CD4-positive, alpha-beta T cell treated with Interferon alpha-2 for 1 hour (primary cell): ENCODE measurements at places on chromosomes 11 and 22.

DNA sequence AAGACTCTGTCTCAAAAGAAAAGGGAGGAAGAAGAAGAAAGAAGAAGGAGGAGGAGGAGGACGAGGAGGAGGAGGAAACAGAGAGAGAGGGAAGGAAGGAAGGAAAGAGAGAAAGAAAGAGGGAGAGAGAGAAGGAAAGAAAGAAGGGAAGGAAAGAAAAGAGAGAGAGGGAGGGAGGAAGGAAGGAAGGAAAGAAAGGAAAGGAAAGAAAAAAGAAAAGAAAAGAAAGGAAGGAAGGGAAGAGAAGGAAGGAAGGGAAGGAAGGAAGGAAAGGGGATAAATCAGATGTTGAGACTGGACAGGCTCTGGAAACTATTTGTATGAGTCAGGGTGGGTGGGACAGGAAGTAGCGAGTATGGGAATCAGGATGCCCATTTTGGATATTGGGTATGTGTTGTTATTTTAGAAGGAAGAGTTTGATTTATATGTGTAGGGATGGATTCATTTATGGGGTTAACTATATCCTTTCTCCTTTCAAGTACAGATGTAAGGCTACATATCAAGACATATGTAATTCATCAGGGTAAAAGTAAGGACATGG lies 6.0 kb upstream of the RPL3 start:
- DNase-seq, result no peak

- no peak for DNase-seq
Observed at GRCh38 chr11:68002575-68002937, 1.3 kb downstream of the UNC93B1 start.

- no peak for DNase-seq
Observed at GRCh38 chr11:128492461-128492860, 94.9 kb downstream of the ETS1 start.

- DNase-seq, result no peak
Observed at GRCh38 chr11:77090046-77090372, 12.6 kb upstream of the OMP start.

DNA sequence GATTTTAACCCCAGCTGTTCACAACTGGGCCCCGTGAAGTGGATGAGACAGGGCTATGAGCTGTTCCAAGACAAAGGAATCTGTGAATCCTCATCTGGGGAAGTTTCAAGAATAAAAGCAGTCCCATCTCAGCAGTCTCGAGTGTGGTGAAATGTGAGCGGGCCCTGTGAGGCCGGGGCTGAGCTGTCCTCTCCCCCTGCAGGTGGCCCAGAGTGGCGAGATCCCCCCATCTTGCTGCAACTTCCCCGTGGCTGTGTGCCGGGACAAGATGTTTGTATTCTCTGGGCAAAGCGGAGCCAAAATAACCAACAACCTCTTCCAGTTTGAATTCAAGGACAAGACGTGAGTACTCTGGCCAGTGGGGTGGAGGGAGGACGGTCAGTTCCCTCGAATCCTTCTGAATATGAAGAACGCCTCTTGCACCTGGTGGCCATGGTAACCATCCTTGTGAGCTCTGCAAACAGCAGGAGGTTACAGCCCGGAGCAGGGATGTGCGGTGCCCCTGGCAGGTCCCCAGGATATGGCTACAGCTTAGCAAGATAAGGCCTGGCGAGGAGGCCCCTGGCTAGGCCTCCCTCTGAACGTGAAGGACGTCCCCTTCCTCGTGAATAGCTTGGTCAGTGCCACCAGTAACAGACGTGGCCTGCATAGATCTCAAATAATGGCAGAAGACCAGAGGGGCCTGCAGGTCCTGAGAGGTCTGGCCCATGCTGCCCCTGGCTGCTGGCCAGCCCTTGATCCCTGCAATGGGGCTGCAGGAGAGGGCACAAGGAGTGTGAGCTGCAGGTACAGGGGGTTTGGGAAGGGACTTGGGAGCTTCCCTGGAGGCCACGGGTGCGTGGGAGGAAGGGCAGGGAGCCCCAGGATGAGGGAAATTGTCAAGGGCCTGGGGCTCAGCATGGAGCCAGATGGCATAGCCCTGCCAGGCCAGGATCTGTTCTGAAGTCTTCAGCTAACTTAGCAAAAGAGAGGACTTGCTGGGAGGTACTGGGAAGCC lies 8.4 kb downstream of the LZTR1 start:
- no peak for DNase-seq

- no peak for DNase-seq
Observed at GRCh38 chr22:30202531-30203006, 44.0 kb downstream of the LIF start.

- no peak for DNase-seq
Observed at GRCh38 chr11:123449436-123449835, 19.4 kb downstream of the GRAMD1B start.

DNA sequence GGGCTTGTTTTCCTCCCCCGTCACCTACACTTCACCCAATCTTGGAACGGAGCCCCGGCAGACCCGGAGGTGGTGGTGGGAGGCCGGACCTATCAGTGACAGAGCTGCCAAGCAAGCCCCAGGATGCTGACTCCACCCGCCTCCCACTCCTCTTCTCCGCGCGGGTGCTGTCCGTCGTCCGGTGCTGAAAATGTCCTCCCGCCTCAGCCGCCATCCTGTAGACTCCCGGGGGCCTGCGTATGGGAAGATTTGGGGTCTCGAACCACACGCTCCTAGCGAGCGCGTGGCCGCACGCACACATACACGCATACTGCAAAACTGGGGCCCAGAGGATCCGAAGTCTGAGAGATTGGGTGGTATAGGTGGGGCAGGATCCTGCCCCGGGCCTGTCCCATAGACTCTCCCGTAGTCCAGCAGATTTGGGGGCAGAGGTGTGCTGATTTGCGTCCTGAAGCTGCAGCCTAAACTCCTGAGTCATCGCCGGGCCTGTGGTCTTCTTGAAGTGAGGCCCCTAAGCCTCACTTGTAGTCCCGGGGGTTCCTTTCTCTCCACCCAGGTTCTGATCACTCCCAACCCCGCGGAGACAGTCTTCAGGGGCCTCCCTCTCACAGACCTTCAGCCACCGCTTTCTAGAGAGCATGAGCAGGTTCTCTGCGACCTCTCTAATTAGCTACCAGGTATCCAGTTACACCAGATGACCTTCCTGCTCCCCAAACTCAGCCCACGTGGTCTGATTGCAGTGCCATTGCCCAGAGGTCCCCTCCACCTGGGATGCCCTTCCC lies 796 bp upstream of the YIF1A start:
- DNase-seq, result peak; percentile 84

DNA sequence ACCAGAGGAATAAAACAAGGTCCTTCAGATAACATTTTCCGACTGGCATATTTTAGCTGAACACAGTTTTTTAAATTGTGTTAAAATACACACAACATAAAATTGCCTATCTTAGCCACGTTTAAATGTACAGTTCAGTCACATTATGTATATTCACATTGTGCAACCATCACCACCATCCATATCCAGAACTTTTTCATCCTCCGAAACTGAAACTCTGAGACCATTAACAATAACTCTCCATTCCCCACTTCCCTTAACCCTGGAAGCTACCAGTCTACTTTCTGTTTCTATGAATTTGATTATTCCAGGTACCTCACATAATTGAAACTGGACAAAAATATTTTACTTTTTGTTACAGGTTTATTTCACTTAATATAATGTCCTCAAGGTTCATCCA lies 213.3 kb downstream of the ETS1 start:
- DNase-seq, result no peak

- DNase-seq, result no peak
Observed at GRCh38 chr11:126059238-126059781, 3.4 kb downstream of the CDON start.

- no peak for DNase-seq
Observed at GRCh38 chr22:41305646-41306045, 4.3 kb downstream of the ZC3H7B start.

GRCh38 chr11:34454308-34455032 lies 15.7 kb downstream of the CAT start:
- no peak for DNase-seq

DNA sequence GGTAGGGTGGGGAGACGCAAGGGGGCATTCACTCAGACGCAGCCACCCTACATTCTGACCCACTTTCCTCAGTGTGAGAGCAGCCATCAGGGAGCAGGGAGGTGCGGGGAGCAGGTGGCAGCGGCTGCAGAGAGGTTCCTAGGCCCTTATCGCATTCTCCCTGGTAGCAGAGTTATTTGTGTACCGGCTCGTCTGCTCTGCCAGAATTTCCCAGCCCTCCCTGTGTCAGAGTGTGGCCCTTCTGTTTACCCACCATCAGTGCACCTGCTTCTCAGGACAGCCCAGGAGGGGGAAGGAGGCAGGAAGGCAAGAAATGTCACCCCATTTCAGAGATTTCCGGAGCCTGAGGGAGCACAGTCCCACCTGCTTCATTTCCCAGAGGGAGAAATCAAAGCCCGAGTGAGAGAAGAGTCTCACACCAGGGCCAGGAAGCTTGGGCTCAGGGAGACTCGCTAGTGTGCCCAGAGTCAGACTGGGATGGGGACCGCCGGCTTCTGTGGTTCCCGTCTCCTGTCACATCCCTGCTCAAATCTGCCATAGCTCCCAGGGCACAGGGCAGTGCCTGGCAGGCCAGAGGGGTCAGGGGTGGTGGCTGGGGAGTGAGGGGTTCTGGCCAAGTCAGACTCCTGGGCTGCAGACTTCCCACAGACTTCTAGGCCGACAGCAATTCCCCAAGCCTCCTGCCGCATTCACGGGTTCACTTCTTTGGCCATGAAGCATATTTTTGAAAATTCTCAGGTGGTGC lies 49.7 kb downstream of the ARRB1 start:
- no peak for DNase-seq

GRCh38 chr11:69501891-69502860 lies 20.7 kb downstream of the LINC01488 start:
- no peak for DNase-seq

DNA sequence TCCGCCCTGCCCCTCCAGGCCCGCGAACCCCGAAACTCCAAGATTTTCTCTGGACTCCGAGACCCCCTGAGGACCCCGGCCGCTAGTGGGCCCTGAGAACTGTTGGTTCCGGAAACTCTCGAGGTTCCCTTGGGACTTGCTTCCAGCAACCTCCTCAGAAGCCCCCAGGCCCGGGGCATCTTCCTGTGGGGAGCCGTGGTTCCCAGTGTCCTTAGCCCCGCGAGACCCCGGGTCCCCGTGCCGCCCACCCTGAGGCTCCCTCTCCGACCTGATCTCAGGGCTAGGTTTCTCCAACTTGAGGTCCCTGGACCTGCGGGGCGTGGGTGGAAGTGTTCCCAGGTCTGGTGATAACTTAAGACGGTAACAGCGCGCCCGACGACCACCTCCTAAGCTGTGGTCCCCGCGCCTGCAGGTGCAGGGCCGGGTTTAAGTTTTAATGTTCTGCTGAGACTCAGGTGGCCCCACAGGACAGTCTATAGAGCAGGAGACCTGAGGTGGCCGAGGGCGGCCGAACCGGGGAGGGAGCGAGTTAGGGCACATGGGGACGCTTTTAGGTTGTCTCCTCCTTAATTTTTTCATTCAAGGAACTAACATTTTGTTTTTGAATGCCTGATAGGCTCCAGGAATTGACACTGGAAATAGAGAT lies 720 bp downstream of the FAM118A start:
- no peak for DNase-seq

DNA sequence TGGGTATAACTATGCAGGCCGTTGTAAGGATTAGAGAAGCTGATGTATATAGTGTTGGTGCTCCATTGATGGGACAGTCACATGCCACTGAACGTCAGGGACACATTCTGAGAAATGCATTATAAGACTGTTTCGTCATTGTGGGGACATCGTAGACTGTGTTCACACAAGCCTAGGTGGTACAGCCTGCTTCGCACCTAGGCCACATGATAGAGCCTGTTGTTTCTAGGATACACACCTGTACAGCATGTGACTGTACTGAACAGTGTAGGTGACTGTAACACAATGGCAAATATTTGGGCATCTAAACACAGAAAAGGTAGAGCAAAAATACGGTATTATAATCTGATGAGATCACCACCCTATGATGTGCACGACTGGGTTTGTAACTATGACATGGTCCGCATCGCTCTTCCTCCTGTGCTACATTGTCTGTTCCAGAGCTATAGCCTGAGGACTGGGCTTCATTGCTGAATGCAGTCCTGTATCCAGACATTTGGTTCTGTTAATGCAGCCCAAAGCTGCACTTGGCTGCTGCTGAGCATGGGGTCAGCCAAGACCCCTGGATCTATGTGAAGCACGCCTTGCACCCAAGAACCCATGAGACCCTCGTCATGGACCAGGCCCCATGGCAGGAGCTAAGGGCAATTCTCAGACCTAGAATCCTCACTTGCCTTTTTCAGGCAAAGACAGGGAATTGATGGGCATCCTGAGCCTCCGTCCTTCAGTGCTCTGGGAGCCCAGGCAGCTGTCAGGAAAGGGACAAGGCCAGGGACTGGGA lies 51.1 kb upstream of the THY1 start:
- no peak for DNase-seq

- DNase-seq, result no peak
Observed at GRCh38 chr22:42720263-42721044, at the start of gene A4GALT. Gene A4GALT (minus strand): TSS chr22:42720870. CDS start chr22:42693951, 26,919 bp downstream.

- DNase-seq, result no peak
Observed at GRCh38 chr22:17570851-17571631, 7.7 kb downstream of the SLC25A18 start.

- no peak for DNase-seq
Observed at GRCh38 chr11:63920126-63920938, 3.4 kb upstream of the RCOR2 start.

GRCh38 chr11:3615998-3616397 lies 25.8 kb downstream of the ART5 start:
- DNase-seq, result no peak

DNA sequence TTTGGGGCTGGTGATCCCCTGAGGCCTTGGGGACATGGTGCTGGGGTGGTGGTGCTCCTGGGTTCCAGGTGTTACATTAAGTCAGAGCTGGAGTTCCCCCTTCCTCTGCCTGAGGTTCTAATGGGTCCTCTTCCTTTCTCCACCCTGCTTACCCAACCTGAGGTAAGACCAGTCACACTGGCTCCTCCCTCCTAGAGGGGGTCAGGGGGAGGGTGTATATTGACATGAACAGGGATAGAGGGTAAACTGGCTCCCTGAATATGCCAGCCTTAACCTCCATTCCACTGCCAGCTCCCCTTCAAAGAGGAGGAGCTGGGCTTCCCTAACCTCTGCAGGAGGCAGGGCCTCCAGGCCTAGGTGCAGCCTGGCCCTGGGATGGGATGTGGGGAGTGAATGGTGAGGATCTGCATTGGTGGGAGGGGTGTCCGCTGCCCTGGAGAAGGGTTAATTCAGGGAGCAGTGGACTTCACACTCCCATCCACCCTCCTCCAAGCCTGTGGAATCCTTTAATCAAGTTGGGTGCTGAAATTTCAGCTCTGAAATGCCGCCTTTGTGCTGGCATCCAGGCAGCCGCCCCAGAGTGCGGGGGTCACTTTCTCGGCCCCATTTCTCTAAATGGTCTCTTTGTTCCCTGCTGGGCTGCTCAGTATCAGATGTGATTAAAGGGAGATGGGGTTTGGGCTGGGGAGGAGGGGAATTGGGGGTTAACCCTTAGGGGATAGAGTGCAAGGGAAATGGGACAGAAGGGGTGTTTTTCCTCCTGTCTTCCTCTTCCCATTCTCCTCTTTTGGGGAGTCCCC lies 15.2 kb downstream of the POLR2F start:
- DNase-seq, result no peak
